H7 (cell line): ENCODE measurements at places on chromosomes 3 and 15.

GRCh38 chr15:38602910-38603670, 38.5 kb upstream of the RASGRP1 start:
- DNase-seq, result peak; percentile 33

GRCh38 chr3:142828703-142829305, 60.1 kb downstream of the PCOLCE2 start:
- peak; percentile 61 for DNase-seq

DNA sequence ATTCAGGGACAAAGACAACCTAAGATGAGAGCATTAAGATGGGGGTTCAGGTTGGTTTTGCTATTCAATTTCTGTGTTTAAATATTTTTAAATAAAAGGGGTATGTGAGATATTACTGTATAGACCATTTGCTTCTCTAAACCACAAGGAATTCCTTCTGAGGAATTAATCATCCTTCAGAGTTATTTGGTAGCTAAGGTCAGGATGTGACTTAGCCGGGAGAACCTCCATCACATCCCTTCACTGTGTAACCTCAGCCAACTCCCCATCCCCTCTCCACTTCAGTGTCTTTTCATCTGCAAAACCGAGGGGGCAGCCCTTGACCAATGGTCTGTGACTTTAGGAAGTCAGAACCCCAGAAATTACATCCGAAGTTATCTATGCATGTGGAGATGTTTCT, 48.7 kb upstream of the SKOR1 start:
- DNase-seq, result no peak

DNA sequence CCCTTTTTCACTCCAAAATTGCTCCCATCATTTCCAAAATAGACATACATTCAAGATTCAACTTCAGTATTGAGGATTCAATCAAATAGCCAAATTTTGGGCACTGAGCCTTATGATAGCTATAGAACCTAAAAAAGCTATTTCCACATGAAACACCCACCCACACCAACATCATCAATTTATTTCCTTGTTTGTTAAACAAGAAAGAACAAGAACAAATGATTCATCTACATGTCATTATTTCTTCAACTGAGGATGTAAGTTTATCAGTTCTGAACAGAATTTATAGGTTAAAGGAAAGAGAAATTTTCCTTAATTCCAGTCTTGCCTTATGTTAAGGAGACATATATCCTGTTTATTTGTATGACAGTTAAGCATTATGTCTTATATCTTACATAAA, 32.2 kb downstream of the DPPA2 start:
- DNase-seq, result no peak

- no peak for DNase-seq
Observed at GRCh38 chr3:135491491-135492205, 473.9 kb upstream of the PPP2R3A start.

DNA sequence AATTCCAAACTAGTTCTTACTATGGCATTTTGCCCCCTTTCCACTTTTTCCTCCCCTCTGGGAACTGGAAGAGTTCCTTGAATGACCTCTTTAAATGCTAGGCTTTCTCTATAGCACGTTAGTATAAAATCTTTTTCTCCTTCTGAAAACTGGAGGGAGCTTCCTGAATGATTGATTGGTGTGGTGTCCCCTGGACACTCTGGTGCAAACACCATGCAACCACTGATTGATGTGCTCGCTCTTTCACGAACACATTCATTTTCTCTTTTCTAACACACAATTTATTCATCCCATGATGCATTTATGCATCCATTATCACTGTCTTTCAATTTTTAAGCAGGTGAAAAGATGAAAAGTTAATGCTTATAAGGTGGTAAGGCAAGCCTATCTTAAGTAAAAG, 159.1 kb upstream of the NANOGP8 start:
- no peak for DNase-seq

DNA sequence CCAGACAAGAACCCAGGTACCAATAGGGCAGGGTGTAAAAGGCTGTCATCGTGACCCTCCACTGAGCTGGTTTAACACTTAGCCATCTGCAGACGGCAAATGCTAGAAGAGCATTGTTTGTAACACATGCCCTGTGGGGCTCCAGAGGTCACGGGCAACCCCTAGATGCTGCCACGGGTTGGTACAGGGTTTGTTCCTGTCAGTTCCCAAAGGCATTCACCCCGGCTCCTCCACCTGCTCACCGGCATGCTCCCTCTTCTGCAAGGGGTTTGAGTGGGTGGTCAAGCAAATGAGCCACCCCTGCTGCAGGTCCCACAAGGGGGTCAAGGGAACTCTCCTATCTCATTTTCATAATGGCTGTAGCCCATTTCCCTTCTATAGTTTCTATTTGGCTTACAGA, 229.3 kb downstream of the ZPLD1 start:
- DNase-seq, result no peak

GRCh38 chr15:48579945-48580671, 65.4 kb downstream of the FBN1 start:
- no peak for DNase-seq

- no peak for DNase-seq
Observed at GRCh38 chr3:52811452-52812011, 16.9 kb downstream of the ITIH3 start.

DNA sequence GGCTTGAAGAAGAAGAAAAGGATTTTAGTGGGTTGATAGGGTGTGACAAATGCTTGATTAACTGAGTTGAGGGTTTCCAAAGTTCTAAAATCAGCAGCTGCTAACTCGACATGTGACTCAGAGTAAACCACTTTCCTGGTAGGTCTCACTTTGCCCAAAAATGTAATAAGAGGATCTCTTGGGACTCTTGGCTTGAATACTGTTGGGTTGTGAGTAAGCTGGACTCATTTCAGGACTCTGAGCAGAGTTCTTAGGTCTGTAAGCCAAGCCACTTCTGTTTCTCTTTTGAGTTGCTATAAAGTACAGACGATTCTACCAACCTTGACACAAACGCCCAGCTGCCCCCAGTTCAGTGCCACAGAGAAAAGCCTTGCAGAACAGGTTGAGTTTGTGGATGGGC, 241.1 kb downstream of the ZNF621 start:
- no peak for DNase-seq

DNA sequence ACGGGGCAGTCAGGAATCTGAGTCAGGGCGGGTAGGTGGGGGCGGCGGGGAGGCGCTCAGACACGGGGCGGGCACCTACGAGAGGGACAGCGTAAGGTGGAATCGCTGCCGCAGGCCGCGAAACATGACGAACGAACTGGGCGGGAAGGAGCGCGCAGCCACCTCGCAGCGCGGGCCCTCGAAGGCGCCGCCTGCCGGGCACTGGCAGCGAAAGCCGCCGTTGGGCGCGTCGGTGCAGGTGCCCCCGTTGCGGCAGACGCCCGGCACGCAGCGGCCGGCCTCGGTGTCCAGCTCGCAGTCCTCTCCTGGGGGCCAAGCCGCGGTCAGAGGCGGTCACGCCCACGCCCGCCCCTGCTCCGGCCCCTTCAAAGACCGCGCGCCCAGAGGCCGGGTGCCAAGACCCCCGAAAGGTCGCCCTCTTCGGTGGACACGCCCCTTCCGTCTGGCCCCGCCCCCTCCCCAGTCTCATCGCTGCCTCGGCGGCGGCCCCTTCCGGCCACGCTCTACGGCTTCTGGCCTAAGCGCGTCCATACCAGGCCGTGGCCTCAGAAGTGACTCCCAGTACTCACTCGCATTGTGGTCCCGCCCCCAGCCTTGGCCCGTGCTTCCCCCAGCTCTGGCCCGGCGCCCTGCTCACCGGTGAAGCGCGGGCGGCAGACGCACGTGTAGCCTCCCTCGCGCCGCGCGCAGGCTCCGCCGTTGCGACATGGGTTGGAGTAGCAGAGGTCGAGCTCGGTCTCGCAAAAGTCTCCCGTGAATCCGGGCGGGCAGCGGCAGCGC, 6.4 kb downstream of the CELSR3 start:
- DNase-seq, result peak; percentile 99
